Thoracic aorta (tissue), 2 donors: ENCODE measurements at places on chromosomes 2 and 18. TPM values are rescaled to one million over a fixed set of nuclear protein-coding genes. Genes with fewer than 3 reads are reported as not detected.

- DNase-seq = no peak
- H3K27ac ChIP-seq = no peak overlapping the region
- H3K4me1 ChIP-seq = no peaks in the 10 kb centered on the region
- no peaks in the 10 kb centered on the region for H3K27me3 ChIP-seq
- H3K36me3 ChIP-seq = no peaks in the 10 kb centered on the region
- no peak overlapping the region for H3K4me3 ChIP-seq
Measured at GRCh38 chr2:81747481-81748070, 1443.0 kb upstream of the LRRTM1 start.

TUBB6 gene
- 454 TPM for total RNA-seq

- peak overlapping the region; percentile 92 for H3K27ac ChIP-seq
- H3K27me3 ChIP-seq = no peaks in the 10 kb centered on the region
- DNase-seq = no peak
- H3K36me3 ChIP-seq = no peaks in the 10 kb centered on the region
- H3K4me3 ChIP-seq = peak overlapping the region; percentile 85
Measured at GRCh38 chr2:226796840-226797288, 2.8 kb downstream of the IRS1 start.

- H3K4me1 ChIP-seq = peaks cover 7% of the 10 kb centered on the region
- no peak overlapping the region for H3K4me3 ChIP-seq
- no peak overlapping the region for H3K27ac ChIP-seq
- no peak for DNase-seq
Measured at GRCh38 chr2:232871418-232871834, 1.4 kb downstream of the SNORC start.
